ENCODE measurements at places on chromosomes 12 and 14.
A peak's percentile ranks its signal among the peaks of the same experiment; 100 is the strongest.

DNA sequence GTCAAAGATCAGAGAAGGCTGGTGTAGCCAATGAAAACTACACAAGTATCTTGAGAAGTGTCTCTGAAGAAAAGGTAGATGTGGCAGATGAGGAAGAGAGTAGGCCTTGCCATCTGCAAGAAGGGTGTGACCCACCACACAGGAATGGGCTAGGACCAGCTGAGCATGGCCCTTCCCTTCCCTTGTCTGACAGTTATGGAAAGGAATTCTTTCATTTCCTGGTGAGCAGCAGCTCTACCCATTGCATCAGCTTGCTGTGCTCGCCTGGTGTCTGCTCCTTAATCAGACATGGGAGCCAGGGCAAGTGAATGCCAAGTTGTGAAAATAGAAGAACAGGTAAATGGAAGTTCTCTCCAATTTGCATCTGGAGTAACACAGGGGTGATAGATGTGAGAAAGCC lies 145.2 kb upstream of the KRR1 start:
- no peak for DNase-seq

DNA sequence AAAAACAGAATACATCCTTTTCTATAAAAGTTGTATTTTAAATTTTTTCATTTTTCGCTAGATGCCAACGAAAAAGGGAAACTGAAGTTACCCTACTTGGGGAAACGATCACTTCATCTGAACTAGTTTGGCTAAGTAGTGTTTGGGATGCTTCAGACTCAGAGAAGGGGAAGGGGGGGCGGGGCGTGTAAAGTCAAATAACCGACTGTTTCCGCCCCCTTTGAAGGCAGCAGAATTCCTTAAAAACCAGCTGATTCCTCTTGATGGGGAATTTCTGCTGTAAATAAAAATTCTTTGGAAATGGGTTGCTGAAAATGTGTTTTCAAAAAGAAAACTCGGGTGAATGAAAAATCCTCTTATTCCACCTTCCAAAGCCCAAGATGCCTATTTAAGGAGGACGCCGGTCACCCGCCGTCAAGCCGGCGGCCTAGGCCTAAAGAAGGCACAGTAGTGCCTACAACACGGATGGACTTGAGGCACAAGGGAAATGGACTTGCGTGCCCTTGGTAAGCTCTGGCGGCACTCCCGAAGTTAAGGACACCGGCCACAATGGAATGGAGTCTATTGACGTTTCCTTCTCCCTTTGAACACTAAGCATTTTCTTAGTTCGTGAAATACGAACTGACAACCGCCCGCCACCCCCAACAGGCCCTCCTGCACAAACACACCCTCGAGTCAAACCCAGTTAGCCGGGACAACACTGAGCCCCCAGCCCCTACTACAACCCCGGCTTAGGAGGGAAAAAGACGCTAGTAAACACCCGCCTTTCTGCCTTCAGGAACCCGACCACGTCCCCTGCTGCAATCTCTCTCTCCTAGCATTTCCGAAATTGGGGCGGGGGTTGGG lies 1.9 kb downstream of the ATXN2 start:
- DNase-seq, result peak; percentile 13

GRCh38 chr14:41343857-41344256 lies 262.8 kb upstream of the LRFN5 start:
- DNase-seq, result no peak

DNA sequence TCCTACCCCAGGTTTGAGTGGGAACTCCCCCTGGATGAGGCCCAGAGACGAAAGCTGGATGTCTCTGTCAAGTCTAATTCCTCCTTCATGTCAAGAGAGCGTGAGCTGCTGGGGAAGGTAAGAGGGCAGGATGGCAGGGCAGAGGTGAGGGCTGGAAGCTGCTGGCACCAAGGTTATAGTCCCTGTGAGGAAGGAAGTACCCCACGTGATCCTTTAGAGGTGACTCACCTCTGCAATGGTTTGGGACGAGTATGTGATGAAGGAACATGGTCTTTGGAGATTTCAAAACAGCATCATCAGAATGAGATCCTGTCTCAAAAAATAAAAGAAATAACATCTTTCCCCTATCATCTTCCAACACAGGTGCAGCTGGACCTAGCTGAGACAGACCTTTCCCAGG lies 9.2 kb upstream of the MYL6B start:
- DNase-seq, result no peak

DNA sequence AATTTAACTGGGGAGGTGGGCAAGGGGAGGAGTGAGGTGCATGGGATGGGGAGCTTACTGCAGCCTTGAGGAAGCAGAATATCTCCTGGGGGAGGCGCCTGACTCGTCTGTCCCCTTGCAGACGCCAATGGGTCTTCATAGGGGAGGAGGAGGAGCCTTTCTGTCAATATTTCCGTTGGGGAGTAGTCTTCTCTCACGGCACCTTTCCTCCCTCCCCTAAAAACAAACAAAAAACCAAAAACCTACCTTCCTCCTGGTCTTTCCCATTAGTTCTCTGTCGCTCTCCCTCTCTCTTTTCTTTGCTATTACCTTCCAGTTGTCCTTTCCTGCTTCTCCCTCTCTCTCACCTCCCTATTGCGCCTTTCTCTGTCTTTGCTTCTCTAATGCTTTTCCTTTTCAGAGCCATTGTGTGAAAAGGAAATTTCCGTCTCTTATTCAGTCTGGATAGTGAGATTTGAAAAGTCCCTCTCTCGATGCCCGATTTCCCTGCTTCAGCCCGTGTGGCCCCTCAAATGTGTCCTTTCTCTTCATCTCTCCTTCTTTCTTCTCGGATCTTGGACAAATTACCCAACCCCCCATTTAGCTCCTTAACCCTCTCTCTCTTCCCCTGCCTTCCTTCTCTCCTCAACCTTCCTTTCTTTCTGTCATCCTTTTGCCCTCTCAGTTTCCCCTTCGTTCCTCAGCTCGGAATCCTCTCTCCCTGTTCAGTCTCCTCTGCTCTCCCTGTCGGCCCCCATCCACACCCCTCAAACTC lies 5.9 kb downstream of the GPR84 start:
- DNase-seq, result no peak

GRCh38 chr14:34365309-34365915 lies 96.6 kb downstream of the SPTSSA start:
- no peak for DNase-seq

- DNase-seq, result no peak
These were observed 178.0 kb upstream of the CAND1 start for GRCh38 chr12:67091204-67091603.

- no peak for DNase-seq
These were observed 3.8 kb upstream of the MYH7 start for GRCh38 chr14:23439107-23439835.

- DNase-seq, result no peak
These were observed 7.5 kb upstream of the ZFP36L1 start for GRCh38 chr14:68800390-68800789.

GRCh38 chr14:61121355-61121787 lies 140.3 kb downstream of the SLC38A6 start:
- DNase-seq, result no peak

DNA sequence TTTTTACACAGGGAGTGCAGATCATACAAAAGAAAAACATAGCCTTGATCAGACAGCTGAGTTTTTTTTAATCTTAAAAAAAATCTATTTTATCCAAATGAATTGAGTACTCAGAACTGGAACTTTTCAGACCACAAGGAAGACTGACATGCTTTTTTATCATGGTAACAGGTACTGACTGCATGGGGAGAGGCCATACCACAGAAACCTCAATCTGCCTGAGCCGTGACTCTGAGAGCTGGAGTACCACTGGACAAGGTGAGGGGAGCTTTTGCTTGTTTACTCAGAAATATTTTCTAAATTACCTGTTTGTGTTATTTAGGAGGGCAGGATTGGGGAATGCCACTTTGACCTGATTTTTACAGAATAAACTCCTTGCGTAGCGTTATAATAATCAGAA lies 143.9 kb downstream of the ALX1 start:
- DNase-seq, result no peak

- no peak for DNase-seq
These were observed 718 bp upstream of the TROAP start for GRCh38 chr12:49322367-49322707.

DNA sequence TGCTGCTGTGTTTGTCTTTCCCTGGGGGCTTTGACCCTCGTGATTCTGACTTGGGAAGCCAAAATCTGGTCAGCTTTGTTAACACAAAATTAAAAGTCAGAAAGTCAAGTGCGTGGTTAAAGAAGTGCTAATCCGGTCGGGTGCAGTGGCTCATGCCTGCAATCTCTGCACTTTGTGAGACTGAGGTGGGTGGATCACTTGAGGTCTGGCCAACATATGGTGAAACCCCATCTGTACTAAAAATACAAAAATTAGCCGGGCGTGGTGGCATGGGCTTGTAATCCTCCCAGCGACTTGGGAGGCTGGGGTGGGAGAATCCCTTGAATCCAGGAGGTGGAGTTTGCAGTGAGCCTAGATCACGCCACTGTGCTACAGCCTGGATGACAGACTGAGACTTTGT lies 844.6 kb downstream of the VRK1 start:
- peak; percentile 25 for DNase-seq

- no peak for DNase-seq
These were observed 6.9 kb upstream of the OR6J1 start for GRCh38 chr14:22650960-22651521.

DNA sequence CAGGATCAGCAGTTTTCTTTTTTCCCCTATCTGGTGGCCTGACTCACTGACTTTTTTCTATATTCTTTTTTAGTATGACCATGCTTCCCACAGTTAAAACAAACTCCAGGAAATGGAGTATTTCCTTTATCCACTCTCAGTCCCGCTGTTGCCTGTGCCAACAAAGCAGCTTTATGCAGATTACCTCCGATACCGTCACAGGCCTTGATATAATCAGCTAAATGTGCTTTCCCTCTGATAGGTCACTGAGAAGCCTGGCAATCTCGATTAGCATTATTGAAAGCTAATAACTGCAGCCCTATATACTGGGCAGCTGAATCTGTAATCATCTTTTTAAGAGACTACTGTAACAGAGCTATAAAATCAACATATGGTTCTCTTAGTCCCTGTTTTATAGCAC lies 243.6 kb downstream of the KIF21A start:
- no peak for DNase-seq

DNA sequence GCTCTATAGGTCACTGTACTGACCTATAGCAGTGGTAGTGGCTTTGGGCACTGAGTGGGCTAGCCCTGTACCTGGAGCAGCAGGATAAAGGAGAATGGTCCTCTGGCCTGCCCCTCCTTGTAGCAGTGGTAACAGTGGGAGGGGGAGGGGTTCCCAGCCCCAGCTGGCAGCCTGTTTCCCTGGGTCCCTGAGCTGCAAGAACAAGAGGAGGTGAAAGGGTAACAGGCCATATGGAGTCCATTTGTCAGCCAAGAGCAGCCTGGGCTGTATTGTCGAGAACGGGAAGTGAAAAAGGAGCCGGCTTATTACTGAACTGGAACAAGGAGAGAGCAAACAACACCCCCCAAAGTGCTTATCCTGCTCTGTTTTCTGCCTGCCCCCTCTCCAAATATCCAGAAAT lies 73.8 kb upstream of the SRSF5 start:
- no peak for DNase-seq

GRCh38 chr12:86198696-86199444 lies 57.3 kb downstream of the MGAT4C start:
- DNase-seq, result no peak

GRCh38 chr12:49365542-49365941 lies 1.7 kb upstream of the SPATS2 start:
- DNase-seq, result no peak

DNA sequence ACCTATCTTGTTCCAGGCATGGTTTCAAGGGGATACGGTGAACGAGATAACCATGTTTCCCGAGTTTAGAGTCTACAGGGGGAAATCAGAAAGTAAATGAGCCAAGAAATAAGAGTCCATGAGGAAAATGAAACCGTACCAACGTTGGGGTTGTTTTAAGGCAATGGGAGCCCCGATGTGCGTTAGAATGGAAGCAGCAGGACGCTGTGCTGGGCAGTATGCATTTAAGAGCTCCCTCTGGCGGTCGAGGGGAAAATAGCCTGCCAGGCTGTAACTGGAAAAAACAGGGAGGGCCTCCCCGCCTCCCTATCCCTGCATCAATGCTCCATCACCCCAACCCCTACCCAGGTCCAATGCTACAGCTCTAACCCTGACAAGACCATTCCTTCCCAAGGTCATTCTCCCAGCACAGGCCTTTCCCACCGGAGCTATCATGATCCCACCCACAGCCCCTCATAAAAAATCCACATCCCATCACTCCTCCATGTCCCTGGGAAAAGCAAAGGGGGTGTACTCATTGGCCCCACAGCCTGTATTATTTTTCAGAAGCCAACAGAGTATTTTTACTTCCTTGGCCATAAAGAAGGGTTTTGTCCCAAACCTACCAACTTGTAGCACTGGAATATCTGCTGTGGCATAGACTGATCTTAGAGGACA lies 226.3 kb upstream of the NOS1 start:
- peak; percentile 65 for DNase-seq

DNA sequence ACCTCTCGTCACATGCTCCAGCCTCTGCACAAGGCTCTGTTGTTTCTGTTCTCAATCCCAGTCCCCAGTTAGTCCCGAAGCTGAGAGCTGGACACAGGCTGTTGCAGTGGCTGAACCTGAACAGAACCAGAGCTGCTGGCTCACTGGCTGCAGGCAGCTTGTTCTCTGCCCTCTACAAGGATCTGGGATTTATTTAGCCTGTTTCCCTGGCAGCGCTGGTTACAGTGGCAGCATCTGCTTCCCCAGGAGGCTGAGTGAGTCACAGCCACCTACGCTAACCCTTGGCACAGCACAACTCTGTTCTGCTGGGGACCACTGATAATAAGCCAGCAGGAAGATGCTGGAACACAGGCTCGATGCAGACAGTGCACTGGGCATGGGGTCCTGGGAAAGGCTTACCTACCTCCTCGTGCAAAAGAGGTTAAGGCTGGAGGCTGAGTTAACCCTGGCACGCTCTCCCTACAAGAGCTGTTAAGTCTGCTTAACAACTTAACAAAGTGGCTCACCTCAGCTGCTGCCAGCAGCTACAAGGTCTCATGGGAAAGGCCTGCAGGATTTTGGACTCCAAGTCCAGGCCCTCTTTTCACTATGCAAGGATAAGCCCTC lies 299.6 kb downstream of the PCNX1 start:
- DNase-seq, result no peak

DNA sequence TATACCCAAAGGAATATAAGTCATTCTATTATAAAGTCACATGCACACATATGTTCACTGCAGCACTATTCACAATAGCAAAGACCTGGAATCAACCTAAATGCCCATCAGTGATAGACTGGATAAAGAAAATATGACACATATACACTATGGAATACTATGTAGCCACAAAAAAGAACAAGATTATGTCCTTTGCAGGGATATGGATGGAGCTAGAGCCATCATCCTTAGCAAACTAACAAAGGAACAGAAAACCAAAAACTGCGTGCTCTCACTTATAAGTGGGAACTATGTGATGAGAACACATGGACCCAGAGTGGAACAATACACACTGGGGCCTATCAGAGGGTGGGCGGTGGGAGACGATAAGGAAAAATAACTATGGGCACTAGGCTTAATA lies 21.3 kb downstream of the FBXO21 start:
- DNase-seq, result no peak

- peak; percentile 41 for DNase-seq
These were observed 841 bp downstream of the CALM1 start for GRCh38 chr14:90397425-90398314.

GRCh38 chr12:120361506-120362208 lies 7.3 kb downstream of the MSI1 start:
- DNase-seq, result no peak
